ENCODE measurements at places on chromosomes 5 and 9.

- no peak for DNase-seq
These were observed 126.1 kb downstream of the GPBP1 start for GRCh38 chr5:57299986-57300385.

DNA sequence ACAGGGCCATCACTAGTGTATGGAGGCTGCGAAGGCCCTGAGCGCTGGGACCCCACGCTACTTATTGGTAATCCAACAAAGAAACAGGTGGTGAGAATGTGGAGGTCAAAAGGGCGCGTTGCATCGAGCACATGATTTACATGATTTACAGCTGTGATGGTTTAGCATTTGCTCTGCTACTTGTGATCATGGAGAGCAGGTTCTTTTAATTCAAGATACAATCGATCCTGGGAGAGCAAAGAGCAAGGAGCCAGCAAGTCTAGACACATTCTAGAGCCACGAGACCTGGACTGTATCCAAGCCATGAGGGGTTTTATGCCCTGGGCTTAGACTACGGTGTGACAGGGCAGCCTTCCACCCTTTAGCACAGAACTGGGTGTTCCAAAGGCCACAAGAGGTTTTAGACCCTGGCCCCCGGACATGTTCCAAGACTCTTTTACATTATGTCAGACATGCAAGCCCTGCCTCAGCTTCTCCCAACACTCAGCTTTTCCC lies 47.0 kb upstream of the CLK4 start:
- no peak for DNase-seq

DNA sequence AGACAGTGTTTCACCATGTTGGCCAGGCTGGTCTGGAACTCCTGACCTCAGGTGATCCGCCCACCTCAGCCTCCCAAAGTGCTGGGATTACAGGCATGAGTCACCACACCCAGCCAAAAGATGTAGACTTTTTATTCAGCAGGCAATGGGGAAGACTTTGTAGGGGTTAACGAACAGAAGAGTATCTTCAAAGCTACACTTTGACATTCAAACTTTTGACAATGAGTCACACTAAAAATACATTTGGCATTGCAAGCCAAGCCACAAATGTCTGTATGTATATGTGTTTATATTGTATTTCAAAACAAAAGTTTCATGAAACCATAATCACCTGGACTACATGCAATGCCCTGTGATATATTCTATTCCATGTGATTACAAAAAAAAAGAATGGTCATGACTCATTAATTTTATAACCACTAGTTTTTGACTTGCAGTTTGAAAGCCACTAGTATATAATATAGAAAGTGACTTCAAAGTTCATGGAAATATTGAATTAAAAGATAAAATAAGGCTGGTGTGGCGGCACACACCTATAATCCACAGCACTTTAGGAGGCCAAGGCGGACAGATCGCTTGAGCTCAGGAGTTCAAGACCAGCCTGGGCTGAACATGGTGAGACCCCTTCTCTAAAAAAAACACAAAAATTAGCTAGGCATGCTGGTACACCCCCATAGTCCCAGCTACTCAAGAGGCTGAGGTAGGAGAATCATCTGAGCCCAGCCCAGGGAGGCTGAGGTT lies 8.3 kb downstream of the DIMT1 start:
- DNase-seq: no peak

GRCh38 chr5:132369474-132370180 lies at the start of gene SLC22A5:
Gene SLC22A5, plus strand, starts transcription at chr5:132369710. Its CDS starts 263 bp downstream, at chr5:132369973.
- DNase-seq: peak; percentile 29

DNA sequence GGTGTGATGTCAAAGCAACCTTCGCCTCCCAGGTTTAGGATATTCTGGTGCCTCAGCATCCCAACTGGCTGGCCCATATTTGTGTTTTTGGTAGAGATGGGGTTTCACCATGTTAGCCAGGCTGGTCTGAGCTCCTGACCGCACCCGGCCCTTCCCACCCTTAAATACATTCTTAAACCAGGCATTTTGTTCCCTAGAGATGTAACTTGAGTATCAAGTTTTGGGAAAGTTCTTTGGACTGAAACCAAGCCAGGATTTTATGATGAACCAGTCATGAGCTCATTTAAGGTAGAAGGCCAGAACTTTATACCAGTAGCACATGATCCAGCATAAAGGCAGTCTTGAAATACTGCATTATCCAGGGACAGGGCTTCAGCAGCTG lies 3.5 kb downstream of the RPL7A start:
- no peak for DNase-seq

DNA sequence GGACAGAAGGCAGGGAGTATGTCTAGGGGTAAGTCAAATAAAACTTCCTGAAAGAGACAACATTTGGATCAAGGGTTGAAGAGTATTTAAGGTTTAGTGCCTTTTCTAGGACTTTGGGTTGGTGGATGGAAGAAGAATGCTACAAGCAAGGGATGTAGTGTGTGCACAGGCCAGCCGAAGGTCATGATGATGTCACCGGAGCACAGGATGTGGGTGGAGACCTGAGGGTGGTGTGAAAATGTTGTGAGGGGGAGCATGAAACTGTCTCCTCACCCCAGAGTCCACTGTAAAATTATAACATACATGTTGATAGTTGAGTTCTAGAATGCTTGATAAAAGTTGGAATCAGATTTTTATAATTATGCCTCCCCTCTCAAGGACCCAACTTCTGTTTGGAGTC lies 553.3 kb upstream of the SGCD start:
- no peak for DNase-seq

- no peak for DNase-seq
These were observed 33.8 kb upstream of the NEURL1B start for GRCh38 chr5:172607213-172607793.

GRCh38 chr5:72286798-72287197 lies 33.2 kb downstream of the MRPS27 start:
- no peak for DNase-seq

GRCh38 chr9:136991993-136992818 lies at the start of gene PAXX:
Gene PAXX, plus strand, starts transcription at chr9:136992422. Its CDS starts 22 bp downstream, at chr9:136992444.
- peak; percentile 88 for DNase-seq

DNA sequence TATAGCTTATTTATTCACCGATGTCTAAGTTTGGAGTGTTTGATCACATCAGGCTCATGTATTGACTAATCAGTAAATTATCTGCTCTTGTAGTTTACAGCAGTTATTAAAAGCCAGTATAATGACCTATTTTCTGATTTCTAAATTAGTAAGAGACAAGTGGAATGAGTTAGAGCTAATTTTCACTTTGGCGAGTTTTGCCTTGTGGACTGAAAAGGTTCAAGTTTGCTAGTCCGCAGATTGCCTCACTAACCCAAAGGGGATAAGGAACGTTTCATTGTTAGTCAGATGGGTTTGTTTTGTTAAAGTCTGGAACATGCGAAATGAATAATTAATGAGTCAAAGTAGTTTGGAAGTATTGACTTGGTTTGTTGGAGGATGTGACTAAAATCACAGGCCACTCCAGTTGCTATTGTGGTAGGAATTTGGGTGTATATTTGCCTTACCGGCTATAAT lies 40.1 kb downstream of the SMARCA2 start:
- DNase-seq: no peak

DNA sequence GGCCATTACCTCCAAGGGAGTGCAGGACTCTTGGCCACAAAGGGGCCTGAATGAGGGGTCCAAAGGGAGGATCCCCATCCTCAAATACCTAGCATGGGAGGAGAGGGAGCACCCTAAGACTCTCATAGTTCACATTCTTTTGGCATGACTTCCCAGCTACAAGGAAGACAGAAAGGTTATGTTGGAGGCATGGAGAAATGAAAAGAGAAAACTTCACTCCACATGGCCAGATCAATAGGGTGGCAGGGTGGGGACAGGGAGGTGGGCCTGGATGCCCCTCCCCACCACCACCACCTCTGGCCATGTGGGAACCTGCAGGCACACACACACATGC lies 97.6 kb downstream of the PAX5 start:
- DNase-seq: no peak

DNA sequence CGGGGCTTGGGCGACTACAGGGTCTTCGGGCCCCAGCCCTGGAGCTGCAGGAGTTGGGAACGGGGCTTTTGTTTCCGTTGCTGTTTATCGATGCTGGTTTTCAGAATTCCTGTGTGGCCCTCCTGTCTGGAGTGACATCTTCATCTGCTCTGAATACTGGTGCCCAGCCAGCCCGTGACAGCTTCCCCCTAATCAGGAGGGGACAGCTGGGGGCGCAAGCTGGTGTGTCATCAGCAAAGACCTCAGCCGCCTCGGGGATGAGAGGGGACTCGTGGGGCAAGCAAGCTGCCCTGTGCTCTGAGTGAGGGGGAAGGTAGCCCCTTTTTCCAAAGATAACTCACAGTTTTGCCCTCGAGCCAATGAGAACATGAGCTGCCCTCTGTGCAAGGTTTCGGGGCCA lies 110.7 kb downstream of the RXRA start:
- no peak for DNase-seq

GRCh38 chr9:36842560-36843530 lies 191.2 kb downstream of the PAX5 start:
- DNase-seq: no peak

- no peak for DNase-seq
These were observed 960 bp downstream of the CANX start for GRCh38 chr5:179699616-179700237.

DNA sequence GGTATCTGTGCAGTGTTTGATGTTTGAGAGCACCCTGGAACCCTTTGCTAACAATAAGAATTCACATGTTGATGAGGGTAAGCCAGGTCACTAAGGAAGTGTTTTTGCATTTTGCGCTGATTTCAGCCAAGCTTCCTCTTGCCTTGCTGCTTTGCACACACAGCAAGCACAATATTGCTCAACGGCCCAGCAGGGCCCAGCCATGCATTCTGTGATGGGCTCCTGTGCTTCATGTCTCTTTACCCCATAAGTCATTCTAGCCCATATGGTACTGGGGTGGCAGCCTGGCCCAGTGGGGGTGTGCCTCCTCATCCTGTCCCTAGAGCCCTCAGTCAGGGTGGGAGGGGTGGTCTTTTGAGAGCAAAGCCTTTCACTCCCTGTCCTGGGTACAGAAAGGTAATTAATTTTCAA lies 481.3 kb downstream of the GADD45G start:
- no peak for DNase-seq

- no peak for DNase-seq
These were observed 26.3 kb upstream of the FANCC start for GRCh38 chr9:95343725-95344287.

DNA sequence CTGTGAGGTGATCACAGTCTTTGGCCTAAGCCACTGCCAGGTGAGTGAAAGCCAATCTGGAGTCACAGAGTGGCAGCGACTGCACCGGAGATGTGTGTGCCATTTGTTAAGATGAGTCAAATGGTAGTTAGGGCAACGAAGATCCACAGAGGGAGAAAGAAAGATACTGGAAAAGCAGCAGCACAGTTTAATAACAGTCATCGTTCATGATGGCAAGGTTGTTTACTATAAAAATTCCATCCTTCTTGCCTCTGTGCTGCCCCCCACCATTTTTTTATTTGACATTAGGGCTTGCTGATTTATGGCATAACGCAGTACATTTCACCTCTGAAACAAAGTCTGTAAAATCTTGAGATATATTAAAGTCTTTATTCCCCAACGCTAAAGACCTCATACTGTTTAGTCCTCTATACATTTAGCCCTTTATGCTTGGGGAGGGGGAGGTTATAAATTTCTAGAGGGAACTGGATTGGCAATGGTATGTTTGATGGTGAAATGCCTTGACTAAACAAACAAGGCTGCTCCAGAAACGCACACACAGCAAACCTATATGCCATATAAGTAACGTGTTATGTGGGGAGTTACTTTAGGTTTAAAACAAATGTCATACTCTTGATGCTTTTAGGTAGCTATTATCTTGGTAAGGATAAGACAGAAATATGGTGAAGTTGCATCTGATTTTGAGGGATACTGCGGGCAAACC lies 55.8 kb upstream of the ABL1 start:
- DNase-seq: no peak

- DNase-seq: no peak
These were observed 437.0 kb downstream of the ZNF608 start for GRCh38 chr5:124309241-124309980.

DNA sequence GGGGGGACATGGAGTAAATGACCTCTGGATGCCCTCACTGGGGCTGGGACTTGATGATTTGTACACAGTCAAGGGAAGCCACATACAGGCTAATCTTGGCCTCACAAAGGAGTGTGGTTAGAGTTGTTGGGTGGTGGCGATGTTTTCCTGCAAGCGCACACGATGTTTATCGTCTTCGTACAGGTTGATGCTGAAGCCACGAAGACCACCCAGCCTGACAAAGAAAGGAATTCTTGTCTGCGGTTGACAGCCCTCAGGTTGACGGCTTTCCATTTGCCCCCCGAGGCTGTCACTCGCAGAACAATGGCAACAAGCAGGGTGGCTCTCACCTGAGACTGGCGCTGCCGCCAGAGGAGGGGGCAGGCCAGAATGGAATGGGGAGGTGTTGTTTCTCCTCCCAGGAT lies 14.1 kb upstream of the XPA start:
- DNase-seq: no peak

- DNase-seq: no peak
These were observed 43.6 kb downstream of the GNAQ start for GRCh38 chr9:77987880-77988525.

GRCh38 chr9:12224449-12224848 lies 468.7 kb upstream of the TYRP1 start:
- no peak for DNase-seq

- DNase-seq: peak; percentile 11
These were observed 232.6 kb downstream of the MAST4 start for GRCh38 chr5:66828548-66829357.

- no peak for DNase-seq
These were observed 899 bp upstream of the RAPGEF6 start for GRCh38 chr5:131635684-131636572.

DNA sequence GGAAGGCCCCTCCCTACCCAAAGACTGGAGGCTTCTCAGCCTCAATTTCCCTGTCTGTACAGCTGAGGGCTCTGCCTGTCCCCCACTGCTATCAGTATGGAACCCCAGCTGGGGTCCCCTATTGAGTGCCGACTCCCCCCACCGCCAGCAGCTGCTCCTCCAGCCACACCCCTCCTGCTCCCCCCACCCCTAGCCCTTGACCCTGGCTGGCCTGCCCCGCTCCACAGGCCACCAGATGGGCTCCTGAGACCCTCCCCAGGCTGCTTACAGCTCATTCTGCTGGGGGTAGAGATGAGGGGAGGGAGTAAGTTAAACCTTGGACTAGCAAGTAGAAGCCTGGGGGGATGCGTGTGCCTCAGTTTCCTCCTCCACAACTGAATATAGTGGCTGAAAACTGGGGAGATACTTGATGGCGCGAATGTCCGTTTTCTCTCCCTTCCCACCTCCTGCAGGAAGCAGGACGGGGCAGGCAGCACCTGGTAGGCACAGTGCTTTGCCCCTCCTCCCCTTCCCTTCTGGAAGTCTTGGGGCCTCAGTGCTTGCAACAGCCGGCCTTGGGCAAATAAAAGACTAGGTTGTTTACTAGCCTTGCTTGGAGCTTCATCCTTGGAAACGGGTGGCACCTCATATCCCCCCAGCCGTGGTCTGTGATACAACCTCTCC lies 19.1 kb downstream of the URM1 start:
- DNase-seq: no peak
